ENCODE measurements at places on chromosomes 1 and 21. TPM values are rescaled to one million over a fixed set of nuclear protein-coding genes. Genes with fewer than 3 reads are reported as not detected.

Gene ABCD3
- 26.0 TPM for total RNA-seq

Gene TPR
- total RNA-seq, result 43.2 TPM

Gene SLC19A2
- 27.9 TPM for total RNA-seq

Gene CA14
- not detected for total RNA-seq

Gene RPE65
- not detected for total RNA-seq

Gene CD5L
- not detected for total RNA-seq

Gene S100A7A
- total RNA-seq, result not detected

Gene DNASE2B
- total RNA-seq, result not detected

Gene ZSWIM5
- 0.64 TPM for total RNA-seq

Gene KCNT2
- not detected for total RNA-seq

Gene KLHDC7A
- total RNA-seq, result 1.5 TPM

Gene KCNQ4
- 0.27 TPM for total RNA-seq

Gene NPPA
- total RNA-seq, result not detected

Gene OSCP1
- 7.0 TPM for total RNA-seq

Gene HSPB7
- not detected for total RNA-seq

Gene IVL
- total RNA-seq, result not detected

Gene KCNJ9
- not detected for total RNA-seq

Gene NTNG1
- not detected for total RNA-seq

Gene LIX1L
- 12.6 TPM for total RNA-seq

Gene C1orf116
- 6.9 TPM for total RNA-seq

Gene MPL
- 0.22 TPM for total RNA-seq

Gene TMEM125
- not detected for total RNA-seq

Gene LEMD1
- not detected for total RNA-seq

Gene LPAR3
- total RNA-seq, result 0.37 TPM

Gene BTBD8
- total RNA-seq, result 0.70 TPM

Gene HNRNPR
- total RNA-seq, result 151 TPM

Gene BATF3
- total RNA-seq, result 22.7 TPM

Gene HTR6
- 0.18 TPM for total RNA-seq

Gene RXRG
- not detected for total RNA-seq

Gene DLGAP3
- 0.26 TPM for total RNA-seq

Gene MXRA8
- 0.25 TPM for total RNA-seq

Gene TAF13
- 42.4 TPM for total RNA-seq

Measured in A549 treated with Hydrocortisone at 1 μM for 4 hours (cell line).